ENCODE measurements at places on chromosomes 13 and 19.

- DNase-seq: no peak
Measured at GRCh38 chr19:41564515-41565378, 11.2 kb upstream of the CEACAM21 start.

DNA sequence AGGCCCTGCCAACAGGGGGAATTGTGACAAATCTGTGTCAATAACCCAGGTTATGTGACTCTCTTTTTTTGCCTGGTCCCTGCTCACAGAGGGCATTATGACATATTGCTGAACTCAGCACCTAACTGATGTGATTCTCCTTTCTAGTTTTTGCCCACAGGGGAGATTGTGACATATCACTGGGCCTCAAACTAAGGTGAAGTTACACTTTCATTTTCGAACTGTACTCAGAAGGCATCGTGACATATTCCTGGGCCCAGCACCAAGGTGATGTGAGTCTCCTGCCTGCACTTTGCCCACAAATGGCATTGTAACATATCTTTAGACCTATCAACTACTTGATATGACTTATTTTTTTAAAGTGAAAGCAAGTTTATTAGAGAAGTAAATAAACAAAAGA, 83.0 kb downstream of the ZNF728 start:
- DNase-seq: no peak

- DNase-seq: no peak
Measured at GRCh38 chr13:113884821-113885220, 20.9 kb upstream of the GAS6 start.

DNA sequence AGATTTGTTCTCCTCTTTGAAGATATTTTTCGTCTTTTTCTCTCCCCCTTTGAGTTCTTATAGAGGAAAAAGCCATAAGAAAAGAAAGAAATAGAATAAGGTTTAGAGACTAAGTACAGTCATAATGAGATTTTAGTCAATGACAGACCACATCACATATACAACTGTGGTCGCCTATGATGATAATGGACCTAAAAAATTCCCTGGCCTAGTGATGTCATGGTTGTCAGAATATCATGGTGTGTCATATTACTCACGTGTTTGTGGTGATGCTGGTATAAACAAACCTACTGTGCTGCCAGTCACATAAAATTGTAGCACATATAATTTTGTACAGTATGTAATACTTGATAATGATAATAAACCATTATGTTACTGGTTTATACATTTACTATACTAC, 1096.1 kb downstream of the OLFM4 start:
- DNase-seq: no peak

DNA sequence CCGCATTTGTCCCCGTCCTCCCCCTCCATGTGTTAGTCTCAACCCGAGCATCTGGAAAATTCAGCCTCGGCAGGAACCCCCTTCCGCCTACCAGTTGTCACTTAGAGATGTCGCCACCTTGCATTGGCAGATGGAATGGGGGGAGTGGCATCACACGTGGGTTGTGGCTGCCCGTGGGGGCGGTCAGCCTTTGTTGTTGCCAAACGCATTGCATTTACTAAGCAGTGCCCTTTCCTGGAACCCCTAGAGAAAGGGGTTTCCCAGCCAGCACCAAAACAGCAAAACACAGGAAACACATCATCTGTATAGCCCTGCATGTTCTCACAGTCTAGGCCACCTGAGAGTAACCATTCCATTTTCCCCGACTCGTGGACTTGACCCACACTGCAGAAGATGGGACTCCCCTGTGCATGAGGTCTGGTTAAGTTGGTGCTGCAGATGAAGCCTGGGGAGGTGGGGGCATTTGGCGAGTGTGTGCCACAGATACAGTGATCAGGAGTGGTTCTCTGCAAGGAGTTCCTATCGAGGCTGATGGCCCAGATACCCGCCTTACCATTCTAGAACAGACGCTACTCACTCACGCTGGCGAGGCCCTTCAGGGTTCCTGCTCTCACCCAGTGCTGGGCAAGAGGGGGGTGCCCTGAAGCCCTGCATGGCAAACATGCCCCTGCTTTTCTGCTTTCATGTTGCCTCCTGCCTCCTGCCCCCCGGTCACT, 38.3 kb downstream of the TMED1 start:
- DNase-seq: no peak

GRCh38 chr19:37855098-37855497, 51.3 kb downstream of the WDR87 start:
- no peak for DNase-seq

GRCh38 chr13:31739226-31739625, at the start of gene RXFP2:
Gene RXFP2 (plus strand): TSS chr13:31739526. CDS start chr13:31739613, 87 bp downstream.
- DNase-seq: no peak

DNA sequence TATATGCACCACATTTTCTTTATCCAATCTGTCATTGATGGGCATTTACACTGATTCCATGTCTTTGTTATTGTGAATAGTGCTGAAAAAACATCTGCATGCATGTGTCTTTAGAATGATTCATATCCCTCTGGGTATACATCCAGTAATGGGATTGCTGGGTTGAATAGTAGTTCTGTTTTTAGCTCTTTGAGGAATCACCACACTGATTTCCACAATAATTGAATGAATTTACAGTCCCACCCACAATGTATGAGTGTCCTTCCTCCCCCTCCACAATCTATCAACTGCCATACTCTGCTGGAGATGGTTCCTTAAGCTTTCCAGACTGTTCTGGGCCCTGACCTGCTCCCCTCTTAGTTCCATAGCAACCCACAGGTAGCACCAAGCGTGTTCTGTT, 667.0 kb downstream of the LIG4 start:
- no peak for DNase-seq
